K562 (cell line): ENCODE measurements at places on chromosomes 3 and 15.

DNA sequence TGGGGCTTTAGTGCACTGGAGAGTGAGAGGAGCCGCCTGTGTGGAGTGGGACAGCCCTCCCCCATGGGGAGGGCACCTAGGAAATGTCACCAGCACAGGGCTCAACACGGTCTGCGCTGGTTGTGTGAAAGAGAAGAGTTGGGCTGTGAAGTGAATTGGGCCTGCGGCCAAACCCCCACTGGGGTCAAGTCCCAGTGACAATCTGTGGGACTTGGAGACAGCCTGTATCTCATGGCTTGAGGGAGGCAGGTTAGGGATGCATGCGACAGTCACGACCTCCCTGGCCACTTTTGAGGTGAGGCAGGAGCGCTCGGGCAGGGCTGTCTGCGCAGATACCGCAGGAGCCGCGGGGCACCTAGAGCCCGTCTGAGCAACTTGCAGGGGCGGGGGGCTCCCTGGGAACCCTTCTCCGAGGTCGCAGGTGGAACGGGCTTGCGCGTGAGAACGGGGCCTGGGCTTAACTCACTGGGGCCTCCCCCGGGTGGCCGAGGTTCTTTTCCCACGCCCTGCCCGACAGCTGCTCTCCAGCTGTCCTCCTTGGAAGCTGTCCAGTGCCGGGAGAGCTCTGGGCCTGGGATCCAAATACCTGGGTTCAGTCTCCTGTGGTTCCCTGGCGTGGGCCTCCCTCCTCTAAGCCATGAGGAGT lies 77.4 kb downstream of the SNRK start:
- no peaks in the 10 kb centered on the region for H3K4me1 ChIP-seq
- no peak for DNase-seq
- H3K4me3 ChIP-seq = no peak overlapping the region

GRCh38 chr3:79032686-79033318 lies 735.0 kb downstream of the ROBO1 start:
- no peaks in the 10 kb centered on the region for H3K36me3 ChIP-seq
- H3K27ac ChIP-seq = no peak overlapping the region
- no peaks in the 10 kb centered on the region for H3K27me3 ChIP-seq
- H3K4me1 ChIP-seq = no peaks in the 10 kb centered on the region
- no peak overlapping the region for H3K4me3 ChIP-seq

DNA sequence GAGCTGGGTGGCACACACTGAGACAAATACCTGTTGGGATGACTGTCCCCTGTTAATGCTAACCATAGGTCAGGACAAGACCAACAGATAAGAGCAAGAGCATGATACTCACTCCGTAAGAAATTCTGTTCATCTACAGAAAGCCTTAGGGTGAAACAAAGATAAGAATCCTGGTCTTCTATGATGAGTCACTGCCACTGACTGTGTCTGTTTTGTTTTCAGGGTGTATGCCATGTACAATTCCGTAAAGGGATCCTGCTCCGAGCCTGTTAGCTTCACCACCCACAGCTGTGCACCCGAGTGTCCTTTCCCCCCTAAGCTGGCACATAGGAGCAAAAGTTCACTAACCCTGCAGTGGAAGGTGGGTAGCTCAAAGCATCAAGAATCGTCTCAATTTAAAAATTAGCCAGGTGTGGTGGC lies 141.1 kb downstream of the GHSR start:
- H3K27me3 ChIP-seq = no peaks in the 10 kb centered on the region
- DNase-seq = peak; percentile 64
- peaks cover 5% of the 10 kb centered on the region; the same call in 1 of the 2 replicates for H3K4me1 ChIP-seq
- H3K27ac ChIP-seq = peak overlapping the region; percentile 58; the same call in 2 of the 3 replicates
- H3K36me3 ChIP-seq = peaks cover 63% of the 10 kb centered on the region
- no peak overlapping the region for H3K4me3 ChIP-seq

GRCh38 chr15:50819344-50819743 lies 53.8 kb upstream of the SPPL2A start:
- H3K27ac ChIP-seq = no peak overlapping the region
- no peaks in the 10 kb centered on the region; the same call in 2 of the 3 replicates for H3K4me1 ChIP-seq
- peaks cover 10% of the 10 kb centered on the region for H3K27me3 ChIP-seq

DNA sequence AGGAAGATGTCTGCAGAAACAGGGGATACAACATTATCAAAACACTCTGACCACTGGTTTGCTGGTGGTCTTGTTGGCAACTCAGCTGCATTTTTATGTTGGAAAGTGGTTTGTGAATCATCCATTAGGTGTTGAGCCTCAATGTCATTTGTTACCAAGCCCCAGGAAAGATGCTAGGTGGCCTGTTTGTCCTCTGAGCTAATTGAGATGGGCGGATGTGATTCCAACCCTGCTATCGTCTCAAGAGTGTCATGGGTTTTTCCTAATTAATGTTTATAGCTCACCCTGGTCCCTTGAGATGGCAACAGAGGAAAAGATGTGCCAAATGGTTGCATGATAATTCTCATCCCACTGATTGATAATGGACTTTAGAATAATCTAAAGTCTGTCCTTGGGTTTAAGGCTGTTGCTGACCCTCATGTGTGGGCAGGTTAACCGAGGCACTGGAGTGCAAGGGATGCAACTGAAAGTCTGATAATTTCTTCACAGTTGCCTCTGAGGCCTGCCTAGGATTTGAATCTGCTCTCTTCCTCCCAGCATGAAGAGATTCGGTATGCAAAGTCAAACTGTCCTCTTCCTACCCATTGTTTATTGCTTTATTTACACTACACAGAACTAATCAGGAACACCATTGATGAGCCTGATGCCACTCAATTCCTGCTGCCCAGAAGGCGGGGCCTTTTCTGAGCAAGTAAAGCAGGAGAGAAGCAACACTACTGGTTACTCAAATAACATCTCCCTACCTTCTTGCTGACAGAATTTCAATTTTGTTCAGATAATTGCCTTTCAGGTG lies 166.2 kb upstream of the TBC1D5 start:
- H3K27ac ChIP-seq = no peak overlapping the region
- no peaks in the 10 kb centered on the region for H3K4me1 ChIP-seq
- no peak for DNase-seq
- no peak overlapping the region for H3K4me3 ChIP-seq
- H3K27me3 ChIP-seq = no peaks in the 10 kb centered on the region

DNA sequence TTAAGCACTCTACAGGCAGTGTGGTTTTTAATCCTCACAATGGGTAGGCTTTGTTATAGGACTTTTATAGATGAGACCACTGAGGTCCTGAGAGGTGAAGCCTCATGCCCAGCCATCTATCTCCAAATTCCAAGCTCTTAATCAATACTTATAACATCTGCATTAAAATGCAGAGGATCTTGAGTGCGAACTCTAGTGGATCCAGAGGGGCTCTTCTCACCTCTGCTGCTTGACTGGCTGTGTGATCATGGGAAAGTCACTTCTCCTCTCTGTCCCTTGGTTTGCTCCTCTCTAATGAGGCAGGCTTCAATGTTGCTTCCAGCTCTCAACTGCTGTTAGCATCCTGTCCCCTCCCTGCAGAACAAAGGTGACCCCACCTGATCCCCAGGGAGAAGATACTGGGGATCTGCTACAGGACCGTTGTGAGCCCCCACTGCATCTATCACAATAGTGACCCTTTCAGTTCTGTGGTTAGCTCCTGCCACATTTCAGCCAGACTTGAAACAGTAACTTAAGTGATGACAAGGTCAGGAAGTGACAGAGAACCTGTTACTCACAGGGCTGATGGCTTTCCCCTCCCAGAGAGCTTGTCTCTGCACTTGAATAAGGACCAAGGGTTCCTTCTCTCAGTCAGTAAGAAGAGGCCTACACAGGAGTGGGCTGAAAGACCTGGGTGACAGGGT lies 1.3 kb downstream of the SLC27A2 start:
- no peak overlapping the region for H3K27ac ChIP-seq
- no peaks in the 10 kb centered on the region for H3K27me3 ChIP-seq
- H3K4me1 ChIP-seq = peaks cover 21% of the 10 kb centered on the region
- H3K36me3 ChIP-seq = no peaks in the 10 kb centered on the region; the same call in 2 of the 3 replicates
- no peak for DNase-seq

- H3K27me3 ChIP-seq = no peaks in the 10 kb centered on the region
- peak; percentile 64 for DNase-seq
- no peak overlapping the region for H3K4me3 ChIP-seq
These were observed 61.5 kb upstream of the GRM7 start for GRCh38 chr3:6799264-6799915.
